ENCODE measurements at places on chromosomes 13 and 19. TPM values are rescaled to one million over a fixed set of nuclear protein-coding genes. Genes with fewer than 3 reads are reported as not detected.

DNA sequence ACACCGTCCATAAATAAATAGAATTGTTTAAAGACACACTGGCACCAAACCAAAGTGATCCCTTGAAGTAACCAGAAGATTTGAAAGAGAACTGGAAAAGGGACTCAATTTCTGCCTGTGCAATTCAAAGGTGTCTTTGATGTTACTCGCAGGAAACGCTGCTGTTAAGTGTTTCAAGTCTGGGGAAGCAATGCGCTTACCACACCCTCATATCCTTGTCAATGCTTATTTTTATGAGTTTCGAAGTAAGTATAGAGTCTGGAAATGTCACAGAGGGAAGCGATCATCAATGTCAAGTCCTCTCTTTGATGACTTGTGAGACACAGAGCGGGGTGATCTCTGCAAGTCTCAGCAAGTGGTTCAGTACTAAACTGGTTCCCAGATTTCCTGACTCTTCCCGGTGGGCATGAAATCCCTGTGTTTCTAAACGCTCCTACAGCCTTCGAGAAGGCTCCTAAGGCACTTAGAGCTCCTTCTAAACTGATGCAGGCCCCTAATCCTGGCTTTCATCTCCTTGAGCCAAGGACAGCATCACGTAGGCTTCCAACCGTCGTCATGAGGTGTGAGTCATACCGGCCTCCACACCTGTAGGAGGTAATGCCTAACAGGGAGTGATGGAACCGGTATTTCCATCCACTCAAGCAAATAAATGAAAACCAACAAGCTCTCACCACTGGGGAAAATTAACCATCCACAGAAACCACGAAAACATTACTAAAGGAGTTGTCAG lies 22.8 kb downstream of the SYDE1 start:
- DNase-seq, result peak; percentile 57

Gene DBP
- 13.1 TPM for total RNA-seq

DNA sequence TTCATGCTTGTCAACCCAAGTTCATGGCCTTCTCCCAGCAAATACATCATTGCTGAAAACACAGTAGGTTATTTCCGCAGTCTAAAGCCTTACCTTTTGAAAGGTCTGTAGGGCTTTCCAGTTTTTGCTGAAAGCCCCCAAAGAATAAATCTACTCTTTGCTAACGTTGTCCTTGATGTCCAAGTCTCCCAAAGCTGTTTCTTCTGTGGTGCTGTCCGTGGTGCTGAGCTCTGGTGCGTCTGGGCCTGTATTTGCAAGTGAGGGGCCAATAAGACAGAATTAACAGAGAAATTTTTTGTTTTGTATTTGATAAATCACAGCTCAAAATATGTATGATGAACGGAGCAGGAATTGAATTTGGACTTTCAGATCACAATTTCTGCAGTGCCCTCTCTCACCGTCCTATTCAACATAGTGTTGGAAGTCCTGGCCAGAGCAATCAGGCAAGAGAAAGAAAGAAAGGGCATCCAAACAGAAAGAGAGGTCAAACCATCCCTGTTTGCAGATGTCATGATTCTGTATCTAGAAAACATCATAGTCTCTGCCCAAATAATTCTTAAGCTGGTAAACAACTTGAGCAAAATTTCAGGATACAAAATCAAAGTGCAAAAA lies 9.8 kb upstream of the LGALS16 start:
- DNase-seq, result peak; percentile 36

Gene CEACAM7
- not detected for total RNA-seq

DNA sequence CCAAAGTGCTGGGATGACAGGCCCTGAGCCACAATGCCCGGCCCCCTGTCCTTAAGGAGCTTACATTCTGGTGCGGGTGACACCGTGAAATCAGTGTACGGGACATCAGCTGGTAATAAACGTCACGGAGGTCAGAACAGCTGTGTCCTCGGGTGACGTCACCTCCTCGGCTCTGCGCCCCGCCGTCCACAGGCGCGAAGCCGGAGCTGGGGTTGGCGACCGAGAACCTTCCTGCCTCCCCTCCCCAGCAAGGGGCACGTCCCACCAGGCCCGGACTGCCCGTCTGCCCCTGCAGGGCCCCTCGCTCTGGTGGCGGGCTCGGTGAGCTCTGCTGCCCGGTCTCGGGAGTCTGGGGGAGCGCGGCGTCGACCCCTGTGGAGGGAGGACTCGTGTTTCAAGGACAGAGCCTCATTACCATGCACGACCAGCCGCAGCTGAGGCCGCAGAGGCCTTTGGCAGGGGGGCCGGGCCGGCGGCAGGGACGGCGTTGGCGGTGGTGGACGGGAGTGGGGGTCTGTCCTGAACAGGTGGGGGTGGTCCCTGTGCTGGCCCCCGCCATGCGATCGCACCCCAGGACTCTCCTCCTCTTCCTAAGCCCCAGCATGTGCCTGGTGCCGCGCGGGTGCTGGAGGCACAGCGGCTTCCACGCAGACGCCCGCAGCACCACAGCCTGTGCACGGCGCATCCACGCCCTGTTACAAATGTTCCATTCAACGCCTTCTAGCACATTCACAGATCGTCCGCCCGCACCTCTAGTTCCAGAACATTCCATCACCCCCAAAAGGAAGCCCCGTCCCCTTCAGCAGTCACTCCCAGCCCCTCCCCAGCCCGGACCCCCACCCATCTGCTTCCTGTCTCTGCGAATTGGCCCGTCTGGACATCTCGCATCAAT lies 5.4 kb downstream of the LINGO3 start:
- no peak for DNase-seq

Gene ZNF418
- 4.1 TPM for total RNA-seq

GRCh38 chr19:48874303-48875135 lies 2.3 kb downstream of the PPP1R15A start:
- peak; percentile 19 for DNase-seq

DNA sequence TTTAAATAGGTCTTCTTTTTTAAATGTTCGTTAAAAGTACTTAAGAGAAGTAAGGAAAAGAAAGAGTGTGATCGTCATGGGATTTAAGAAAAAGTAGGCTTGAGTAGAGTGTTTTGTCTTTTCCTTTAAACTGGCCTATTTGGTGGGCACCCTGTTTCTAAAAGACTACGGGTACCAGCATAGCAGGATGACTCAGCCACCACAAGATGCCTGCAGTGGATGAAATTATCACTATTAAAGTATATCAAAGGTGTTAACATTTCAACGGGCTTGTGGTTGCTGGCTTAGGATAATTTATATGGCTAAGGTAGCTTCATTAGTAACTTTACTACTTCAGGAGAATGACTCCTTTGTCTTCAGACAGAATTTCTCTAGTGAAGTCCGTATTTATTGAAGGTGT lies 112.6 kb downstream of the STARD13 start:
- no peak for DNase-seq

Gene ACP7
- total RNA-seq, result not detected

GRCh38 chr19:46728693-46729339 lies 11.9 kb upstream of the PRKD2 start:
- peak; percentile 88 for DNase-seq

Gene GSX1
- not detected for total RNA-seq

Gene TNNT1
- total RNA-seq, result not detected

- DNase-seq, result no peak
These were observed 346.6 kb downstream of the RFC3 start for GRCh38 chr13:34164582-34164981.

DNA sequence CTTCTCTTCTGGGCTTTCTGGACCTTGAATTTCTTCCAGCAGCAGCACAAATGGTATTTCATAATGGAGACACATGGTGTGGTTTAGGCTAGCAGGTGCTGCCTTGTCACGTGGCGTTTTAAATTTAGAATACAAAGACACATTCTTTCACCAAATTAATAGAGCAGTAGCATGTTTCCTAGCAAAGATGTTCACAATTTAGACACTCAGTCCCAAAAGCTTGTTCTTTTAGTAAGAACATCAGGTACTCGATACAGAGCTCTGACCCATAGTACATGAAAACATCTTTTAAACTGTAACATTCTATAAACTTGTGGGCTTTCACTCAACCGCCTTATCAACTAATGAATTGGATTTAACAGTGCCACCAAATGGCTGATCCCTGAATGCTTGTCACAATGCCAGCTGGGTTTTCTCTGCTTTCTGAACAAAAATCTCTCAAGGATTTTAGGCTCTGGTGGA lies 290.1 kb downstream of the DCLK1 start:
- no peak for DNase-seq

DNA sequence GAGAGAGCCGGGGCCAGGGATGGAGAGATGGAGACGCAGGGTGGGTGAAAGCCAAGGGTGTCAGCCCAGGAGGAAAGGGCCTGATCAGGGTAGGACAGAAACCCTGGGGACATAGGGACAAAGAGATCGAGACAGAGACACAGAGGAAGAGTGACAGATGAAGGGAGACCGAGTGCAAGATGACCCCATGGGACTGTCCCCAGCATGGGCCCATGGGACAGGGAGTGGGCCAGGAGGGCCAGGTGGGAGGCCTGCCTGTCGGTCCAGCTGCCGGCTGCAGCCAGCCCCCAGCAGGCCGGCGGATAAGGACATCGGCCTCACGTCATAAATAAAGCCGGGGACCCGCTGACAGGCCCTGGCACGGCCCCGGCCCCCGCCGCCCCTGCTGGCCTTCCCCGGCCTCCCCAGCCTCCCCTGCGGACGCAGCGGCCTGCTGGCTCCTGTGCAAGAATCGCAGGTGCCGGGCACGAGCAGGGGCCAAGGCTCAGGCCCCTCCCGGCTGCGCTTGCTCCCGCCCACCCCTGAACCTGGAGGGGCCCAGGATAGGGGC lies 6.3 kb downstream of the REX1BD start:
- no peak for DNase-seq

GRCh38 chr19:5679289-5680083 lies 830 bp downstream of the MICOS13 start:
- no peak for DNase-seq

DNA sequence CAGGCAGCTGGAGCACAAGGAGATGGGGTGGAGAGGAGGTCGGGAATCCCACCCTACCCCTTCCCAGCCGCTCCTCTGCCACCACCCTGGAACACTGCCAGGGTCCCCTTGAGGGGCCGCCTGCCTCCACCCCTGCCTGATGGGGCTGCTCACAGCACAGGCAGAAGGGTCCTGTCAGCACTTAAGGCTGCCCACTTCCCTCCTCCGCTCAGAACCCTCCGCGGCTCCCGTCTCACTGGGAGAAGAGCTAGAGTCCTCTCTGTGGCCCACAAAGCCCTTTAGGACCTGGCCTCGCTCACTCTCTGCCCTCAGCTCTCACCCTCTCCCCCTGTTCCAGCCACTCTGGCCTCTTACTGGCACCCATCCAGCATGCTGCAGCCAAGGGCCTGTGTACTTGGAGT lies 3.4 kb upstream of the POLD1 start:
- DNase-seq, result no peak

Gene SIGLEC7
- not detected for total RNA-seq

DNA sequence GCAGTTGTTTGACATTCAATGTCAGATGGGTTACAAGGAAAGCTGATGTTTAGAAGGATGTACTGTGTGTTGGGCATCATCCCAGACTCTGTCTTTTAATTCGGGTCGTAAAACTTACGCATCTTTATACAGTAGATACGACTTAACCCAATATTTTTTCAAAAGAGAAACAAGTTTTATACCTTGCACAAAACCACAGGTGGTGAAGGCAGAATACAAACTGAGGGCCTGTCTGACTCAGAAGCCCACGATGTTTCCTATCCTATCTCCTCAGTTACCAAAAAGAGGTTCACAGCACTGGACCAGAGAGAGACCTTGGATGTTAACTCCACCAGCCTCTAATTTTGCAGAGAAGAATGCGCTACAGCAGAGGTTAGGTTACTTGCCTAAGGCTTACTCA lies 477.0 kb downstream of the FOXO1 start:
- peak; percentile 56 for DNase-seq

DNA sequence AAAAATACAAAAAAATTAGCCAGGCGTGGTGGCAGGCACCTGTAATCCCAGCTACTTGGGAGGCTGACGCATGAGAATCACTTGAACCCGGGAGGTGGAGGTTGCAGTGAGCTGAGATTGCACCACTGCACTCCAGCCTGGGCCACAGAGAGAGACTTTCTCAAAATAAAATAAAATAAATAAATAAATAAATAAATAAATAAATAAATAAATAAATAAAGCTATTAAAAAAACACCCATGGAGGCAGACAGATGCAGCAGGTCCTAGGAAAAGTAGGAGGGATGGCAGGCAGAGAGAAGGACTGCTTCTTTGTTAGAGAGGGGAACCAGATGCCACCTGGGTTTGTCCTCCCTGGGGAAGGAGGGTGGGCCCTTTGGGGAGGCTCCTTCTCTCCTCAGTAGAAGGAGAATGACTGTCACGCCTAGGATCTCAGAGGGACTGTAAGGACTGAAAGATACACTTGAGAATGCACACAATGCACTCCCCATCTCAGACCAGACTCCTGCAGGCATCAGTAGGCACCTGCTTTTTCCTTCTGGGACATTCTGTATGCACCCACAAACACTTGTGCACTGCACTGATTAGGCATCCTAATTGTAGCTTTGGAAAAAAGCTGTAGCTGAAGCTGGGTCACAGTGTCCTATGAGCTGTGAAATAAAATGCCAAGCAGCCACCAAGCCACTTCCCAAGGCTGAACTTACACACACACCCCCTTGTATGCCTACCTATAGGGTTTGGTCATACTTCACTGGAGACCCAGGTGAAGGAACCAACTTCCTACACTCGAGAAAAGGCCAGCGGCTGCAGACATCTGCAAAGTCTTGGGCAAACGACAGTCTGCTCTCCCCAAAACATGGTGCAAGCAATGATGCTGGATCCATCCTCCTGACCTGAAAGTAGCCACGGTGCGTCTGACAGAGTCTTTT lies 18.9 kb upstream of the SLC35E1 start:
- DNase-seq, result no peak

Gene CYP4F12
- not detected for total RNA-seq

DNA sequence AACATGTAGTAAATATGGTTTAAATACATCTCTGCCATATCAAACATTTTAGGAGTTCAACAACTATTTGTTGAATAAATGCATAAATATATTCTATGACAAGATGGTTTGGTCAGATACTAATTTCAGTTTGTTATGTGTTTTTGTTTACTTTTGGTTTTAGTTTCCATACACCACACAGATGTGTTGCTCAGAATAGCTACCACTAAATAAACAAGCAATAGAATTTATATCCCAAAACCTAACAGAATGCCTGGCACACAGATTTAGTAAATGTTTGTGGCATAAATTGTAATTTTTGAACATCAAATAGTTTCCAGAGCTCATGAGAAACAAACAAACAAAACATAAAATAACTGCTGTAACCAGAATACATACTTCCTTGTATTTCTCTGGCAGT lies 126.8 kb upstream of the ATXN8OS start:
- no peak for DNase-seq

DNA sequence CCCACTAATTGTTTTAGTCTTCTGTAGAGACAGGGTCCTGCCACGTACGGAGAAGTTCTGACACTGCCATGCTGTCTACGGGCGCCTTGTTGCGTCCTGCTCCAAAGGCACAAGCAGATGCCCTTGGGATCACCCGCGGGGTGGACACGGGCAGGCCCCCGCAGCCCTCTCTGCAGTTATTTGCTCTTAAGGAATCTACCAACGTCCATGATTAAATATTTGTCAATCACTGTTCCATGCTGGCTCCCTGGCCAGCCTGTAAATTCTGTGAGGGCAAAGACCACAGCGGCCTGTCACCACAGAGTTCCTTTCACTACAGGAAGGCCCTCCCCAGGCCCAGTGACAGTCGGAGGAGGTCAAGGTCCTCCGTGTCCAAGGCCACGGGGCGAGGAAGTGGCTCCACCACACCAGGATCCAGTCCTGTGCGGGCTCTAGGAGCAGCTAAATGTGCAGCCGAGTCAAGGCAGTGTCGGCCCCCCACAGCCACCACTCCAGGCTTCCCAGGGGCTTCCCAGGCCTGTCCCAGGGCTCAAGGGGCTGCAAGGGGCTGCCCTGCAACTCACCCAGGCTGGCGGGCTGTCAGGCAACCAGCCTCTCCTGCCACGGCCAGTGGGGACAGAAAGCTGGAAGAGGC lies 2.1 kb downstream of the RNF126 start:
- DNase-seq, result no peak
